ENCODE measurements at places on chromosomes 3 and 15. TPM values are rescaled to one million over a fixed set of nuclear protein-coding genes. Genes with fewer than 3 reads are reported as not detected.

Gene GP9
- not detected for total RNA-seq

Gene SI
- total RNA-seq: not detected

Gene KLHL40
- not detected for total RNA-seq

Gene C2CD4B
- total RNA-seq: 96.0 TPM

Gene SLC28A2
- total RNA-seq: not detected

Gene WDR49
- total RNA-seq: 0.09 TPM

Gene SLC15A2
- total RNA-seq: 0.33 TPM

Gene ACAP2
- total RNA-seq: 63.3 TPM

Gene SLC2A2
- total RNA-seq: not detected

Gene RABL3
- total RNA-seq: 19.9 TPM

Gene ATP2C1
- total RNA-seq: 136 TPM

Gene TATDN2
- total RNA-seq: 11.4 TPM

Gene B2M
- 2,080 TPM for total RNA-seq

Gene CPNE9
- total RNA-seq: not detected

Gene THSD4
- 34.2 TPM for total RNA-seq

Gene ISL2
- 1.2 TPM for total RNA-seq

- DNase-seq: no peak
Observed at GRCh38 chr3:101913168-101913567, 63.9 kb downstream of the NFKBIZ start.

DNA sequence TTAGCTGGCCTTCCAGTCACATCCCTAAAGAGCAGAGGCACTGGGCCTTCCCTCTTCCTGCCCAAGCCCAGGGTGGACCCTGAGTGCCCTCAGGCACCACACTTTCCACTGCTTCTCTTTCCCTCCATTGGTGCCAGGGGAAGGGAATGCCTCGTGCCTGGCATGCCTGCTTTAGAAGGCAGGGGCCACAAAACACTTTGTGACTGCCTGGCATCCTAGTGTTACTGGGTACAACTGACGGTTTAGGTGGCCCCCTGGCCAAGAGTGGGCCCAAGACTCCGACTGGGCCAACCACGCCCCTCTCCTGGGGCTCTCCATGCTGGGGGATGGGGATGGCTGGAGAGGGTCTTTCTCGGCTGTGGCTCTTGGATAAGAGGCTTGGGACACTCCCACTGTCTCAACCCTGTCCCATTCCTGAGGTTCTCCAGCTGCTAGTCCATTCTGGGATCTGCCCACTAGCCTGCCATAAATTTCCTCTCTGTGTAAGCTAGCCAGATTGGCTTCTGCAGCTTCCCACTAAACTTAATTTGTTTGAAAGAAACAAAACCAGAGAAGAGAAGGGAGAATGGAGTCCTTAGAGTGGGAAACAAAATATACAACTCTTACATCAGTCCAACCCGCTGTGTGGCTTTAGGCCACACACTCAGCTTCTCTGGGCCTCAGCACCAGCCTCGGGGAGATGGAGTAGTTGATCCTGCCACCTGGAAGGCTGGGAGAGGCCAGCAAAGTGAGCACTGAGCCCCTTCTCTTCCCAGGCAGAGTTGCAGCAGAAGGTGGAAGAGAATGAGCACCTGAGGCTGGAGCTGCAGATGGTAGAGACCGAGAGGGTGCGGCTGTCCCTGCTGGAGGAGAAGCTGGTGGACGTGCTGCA is 24.1 kb upstream of the GP9 start:
- no peak for DNase-seq

- DNase-seq: no peak
Observed at GRCh38 chr15:73328149-73328820, 40.5 kb downstream of the HCN4 start.

- peak; percentile 39 for DNase-seq
Observed at GRCh38 chr3:32334675-32335074, 57.0 kb upstream of the CMTM7 start.

DNA sequence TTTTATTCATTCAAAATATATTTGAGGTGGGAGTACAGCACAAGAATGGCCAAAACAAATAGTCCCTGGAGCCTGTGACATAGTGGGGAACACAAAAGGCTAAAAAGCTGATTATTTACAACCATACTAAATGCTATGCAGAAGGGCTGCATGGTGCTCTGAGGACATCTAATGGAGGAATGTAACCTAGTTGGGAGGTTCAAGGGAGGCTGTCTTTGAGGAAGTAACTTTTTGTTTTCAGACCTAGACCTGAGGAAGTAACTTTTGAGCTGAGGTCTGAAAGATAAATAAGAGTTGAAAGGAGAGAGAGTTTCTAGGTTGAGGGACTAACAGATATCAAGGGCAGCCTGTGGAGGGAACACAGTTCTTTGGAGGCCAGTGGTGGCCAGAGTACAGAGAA is 34.8 kb upstream of the RASA2 start:
- peak; percentile 80 for DNase-seq

- no peak for DNase-seq
Observed at GRCh38 chr3:155031186-155031585, 48.9 kb upstream of the MME start.

GRCh38 chr3:180181387-180181786 is 144.7 kb upstream of the PEX5L start:
- no peak for DNase-seq

DNA sequence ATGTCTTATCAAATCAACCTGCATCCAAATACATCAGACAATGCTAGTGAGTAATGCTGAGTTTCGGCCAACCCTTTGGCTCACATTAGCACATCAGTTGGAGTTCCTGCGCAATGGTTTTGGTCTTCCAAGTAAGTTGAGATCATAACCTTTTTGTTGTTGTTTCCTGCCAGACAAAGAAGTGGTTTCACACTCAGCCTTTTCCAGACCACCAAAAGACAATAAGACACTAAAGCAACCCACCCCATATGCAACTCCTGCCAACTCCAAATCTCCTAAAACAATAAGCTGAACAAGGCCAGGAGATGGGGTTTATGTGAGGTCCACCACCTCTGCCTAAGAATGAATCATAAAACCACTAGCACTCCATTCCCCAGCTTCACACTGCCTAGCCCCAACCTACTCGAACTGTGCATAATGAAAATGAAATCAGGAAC is 177.0 kb downstream of the ERC2 start:
- DNase-seq: no peak

DNA sequence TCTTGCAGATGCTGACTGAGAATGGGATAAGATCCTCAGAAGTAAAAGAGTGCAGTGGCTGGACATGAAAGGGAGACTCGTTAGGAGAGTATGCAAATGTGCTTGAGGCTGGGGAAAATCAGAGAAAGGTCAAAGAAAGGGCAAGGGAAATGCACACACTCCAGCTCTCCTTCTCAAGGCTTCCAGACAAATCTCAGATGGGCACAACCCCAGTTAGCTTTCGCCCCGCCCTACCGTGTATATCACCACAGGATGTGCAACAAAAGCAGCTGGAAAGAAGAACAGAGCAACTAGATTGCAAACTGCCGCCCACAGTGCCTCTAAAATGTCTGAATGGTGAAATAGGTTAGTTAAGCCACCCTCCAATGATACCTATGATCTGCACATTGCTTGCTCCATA is 63.9 kb downstream of the CERS3 start:
- no peak for DNase-seq

GRCh38 chr15:68801572-68802148 is 19.0 kb downstream of the ANP32A start:
- peak; percentile 43 for DNase-seq

GRCh38 chr3:145251311-145251710 is 909.7 kb downstream of the PLOD2 start:
- DNase-seq: no peak

GRCh38 chr3:9862391-9863057 is 17.5 kb downstream of the CIDEC start:
- peak; percentile 54 for DNase-seq

DNA sequence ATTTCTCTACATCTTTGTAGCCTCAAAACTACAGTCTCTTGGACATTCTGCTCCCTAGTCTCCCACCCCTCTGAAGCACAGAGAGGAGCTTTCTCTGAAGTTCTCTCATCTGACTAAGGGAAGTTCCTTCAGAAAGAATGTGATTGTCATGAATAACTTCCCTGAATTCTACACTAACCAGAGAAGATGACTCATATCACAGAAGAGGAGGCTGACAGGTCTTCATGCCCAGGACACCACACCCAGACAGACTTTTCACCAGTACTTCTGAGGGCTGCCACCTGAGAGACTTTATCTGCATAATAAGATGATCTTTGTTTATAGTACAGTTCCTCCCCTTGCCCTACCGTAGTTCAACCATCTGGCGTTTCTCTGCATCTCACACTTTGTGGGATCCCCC is 52.8 kb downstream of the CDIN1 start:
- DNase-seq: peak; percentile 32

Measured in dermis blood vessel endothelial cell (primary cell).